ENCODE measurements at places on chromosomes 1 and 21.
A peak's percentile ranks its signal among the peaks of the same experiment; 100 is the strongest.

- DNase-seq = no peak
Measured at GRCh38 chr1:56156971-56157876, 422.1 kb downstream of the PLPP3 start.

- DNase-seq = no peak
Measured at GRCh38 chr1:1264026-1264425, 9.6 kb downstream of the UBE2J2 start.

- no peak for DNase-seq
Measured at GRCh38 chr1:179995576-179995975, 41.0 kb downstream of the CEP350 start.

GRCh38 chr1:216261631-216262030 lies 161.6 kb downstream of the USH2A start:
- DNase-seq = no peak

GRCh38 chr1:203442821-203443220 lies 32.8 kb upstream of the PRELP start:
- no peak for DNase-seq

- no peak for DNase-seq
Measured at GRCh38 chr1:230122366-230123279, 55.6 kb downstream of the GALNT2 start.

DNA sequence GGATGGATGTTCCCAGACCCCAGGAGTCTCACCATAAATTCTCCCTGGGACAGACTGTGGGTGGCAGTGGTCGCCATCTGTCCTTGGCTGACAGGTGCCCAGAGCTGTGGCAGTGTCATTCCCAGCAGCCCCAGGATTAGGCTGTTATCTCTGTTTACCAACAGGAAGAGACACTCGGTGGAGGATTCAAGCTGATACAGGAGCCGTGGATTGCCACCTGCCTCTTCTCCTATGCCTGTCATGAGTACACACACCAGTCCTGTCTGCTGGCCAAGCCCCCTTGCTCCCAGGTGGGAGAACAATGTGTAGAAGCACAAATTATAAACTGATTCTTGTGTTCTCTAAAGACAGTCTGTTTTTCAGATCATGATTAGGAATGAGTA lies 152.6 kb downstream of the ETS2 start:
- no peak for DNase-seq

DNA sequence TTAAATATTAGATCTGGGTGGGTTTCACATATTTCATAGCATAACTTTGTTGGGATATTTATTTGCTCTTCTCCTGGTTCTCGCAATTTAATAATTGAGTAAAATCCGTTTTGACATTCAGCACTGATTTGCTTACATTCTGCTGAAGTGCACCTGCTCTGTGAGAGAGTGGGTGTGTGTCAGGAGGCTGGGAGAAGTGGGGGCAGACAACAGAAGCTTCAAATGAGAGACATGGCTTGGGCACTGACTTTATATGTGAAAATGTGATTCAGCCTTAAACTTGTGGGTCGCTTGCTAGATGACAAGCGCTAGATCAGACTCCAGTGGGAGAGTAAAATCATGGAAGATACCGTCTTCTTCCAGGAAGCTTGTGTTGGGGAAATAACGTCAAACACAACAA lies 32.4 kb upstream of the KCNA2 start:
- no peak for DNase-seq

DNA sequence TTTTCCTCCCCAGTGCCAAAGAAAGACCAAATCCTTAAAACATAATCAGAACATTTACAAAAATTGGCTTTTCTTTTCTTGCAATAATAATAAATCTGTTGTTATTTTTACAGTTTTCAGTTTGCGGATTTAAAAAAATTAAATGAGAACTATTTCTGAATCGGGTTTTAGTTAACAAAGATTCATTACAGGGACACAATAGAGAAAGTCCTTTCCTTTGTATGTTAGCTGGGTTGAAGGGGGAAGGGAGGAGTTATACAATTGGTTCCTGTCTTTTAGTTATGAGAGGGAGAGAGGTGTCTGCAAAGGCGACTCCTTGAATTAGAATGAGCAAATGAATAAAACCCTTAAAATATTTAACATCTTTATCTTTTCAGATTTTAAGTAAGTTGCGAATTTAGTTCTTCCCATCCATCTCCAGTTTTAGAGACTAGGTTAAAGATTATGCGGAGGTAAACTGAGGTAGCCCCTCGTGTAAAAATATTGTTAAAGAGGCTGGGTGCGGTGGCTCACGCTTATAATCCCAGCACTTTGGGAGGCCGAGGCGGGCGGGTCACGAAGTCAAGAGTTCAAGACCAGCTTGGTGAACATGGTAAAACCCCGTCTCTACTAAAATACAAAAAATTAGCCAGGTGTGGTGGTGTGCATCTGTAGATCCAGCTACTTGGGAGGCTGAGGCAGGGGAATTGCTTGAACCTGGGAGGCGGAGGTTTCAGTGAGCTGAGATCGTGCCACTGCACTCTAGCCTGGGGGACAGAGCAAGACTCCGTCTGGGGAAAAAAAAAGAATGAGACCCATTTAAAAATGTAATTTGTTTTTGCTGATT lies 3.9 kb downstream of the SPEN start:
- DNase-seq = no peak

- no peak for DNase-seq
Measured at GRCh38 chr21:31173881-31174555, 135.7 kb upstream of the KRTAP19-8 start.

GRCh38 chr21:29939104-29939923 lies 482 bp downstream of the GRIK1 start:
- no peak for DNase-seq

GRCh38 chr21:38039369-38039768 lies 123.1 kb upstream of the KCNJ6 start:
- DNase-seq = no peak

DNA sequence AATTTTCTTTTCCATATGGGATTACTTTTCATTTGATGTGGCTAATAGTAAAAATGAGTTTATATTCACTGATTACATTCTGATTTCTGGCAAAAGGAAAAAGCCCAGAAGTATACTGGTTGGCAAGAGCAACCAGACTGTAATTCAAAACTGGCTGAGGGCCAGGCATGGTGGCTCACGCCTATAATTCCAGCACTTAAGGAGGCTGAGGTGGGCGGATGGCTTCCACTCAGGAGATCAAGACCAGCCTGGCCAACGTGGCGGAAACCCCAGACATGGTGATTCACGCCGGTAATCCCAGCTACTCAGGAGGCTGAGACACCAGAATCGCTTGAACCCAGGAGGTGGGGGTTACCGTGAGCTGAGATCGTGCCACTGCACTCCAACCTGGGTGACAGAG lies 14.5 kb downstream of the SYT11 start:
- no peak for DNase-seq

DNA sequence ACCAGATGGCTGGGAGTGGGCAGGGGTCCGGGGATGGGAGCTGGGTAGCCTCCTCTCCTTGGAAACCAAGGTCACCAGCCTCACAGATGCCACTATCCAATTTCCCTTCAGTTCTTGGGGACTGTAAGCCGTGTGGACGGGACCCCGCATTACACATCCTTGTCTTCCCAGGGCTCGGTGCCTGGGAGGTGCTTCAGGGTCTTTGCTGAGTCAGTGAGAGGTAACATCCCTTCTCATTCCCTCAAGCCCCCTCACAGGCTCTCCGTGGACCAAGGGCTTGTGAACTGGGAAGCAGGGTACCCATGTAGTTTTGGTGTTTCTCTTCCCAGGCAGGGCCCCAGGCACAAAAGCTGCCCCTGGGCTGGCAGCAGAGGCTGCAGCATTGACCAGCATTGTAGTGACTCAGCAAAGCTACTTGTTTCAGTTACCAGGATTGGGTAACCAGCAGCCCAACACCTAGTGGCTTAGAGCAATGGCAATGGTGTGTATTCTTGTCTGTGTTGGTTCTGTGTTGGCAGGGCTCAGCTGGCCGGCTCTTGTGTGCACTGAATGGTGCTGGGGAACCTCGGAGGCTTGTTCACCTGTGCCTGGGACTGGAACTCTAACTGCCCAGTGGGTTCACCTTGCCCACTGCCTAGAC lies 24.6 kb upstream of the PCBP3 start:
- no peak for DNase-seq

GRCh38 chr1:66271216-66271903 lies 262.6 kb upstream of the SGIP1 start:
- peak; percentile 82 for DNase-seq

GRCh38 chr1:244180256-244180655 lies 129.2 kb downstream of the ZBTB18 start:
- DNase-seq = no peak
